Stimulated activated CD8-positive, alpha-beta memory T cell treated with anti-CD3 and anti-CD28 coated beads, Interleukin-4, amount 100 ng/mL, for 24 hours (primary cell): ENCODE measurements at places on chromosomes 11 and 22.

GRCh38 chr11:68541116-68541515, 80.6 kb downstream of the PPP6R3 start:
- DNase-seq: no peak

GRCh38 chr11:2447951-2448650, 3.3 kb downstream of the KCNQ1 start:
- no peak for DNase-seq

- DNase-seq: no peak
These were observed 1410.2 kb downstream of the BRD1 start for GRCh38 chr22:48417225-48418070.

GRCh38 chr11:12273618-12273995, 103.8 kb upstream of the PARVA start:
- no peak for DNase-seq

- DNase-seq: no peak
These were observed 17.3 kb downstream of the TSPAN18 start for GRCh38 chr11:44743959-44744557.
